WTC11 (cell line): ENCODE measurements at places on chromosomes 5 and 9. TPM values are rescaled to one million over a fixed set of nuclear protein-coding genes. Genes with fewer than 3 reads are reported as not detected.

RAD23B gene
- total RNA-seq = 150 to 180 TPM (median 160 TPM) in 3 replicates

- no peaks in the 10 kb centered on the region for H3K36me3 ChIP-seq
- peaks cover 13% of the 10 kb centered on the region for H3K4me1 ChIP-seq
- H3K4me3 ChIP-seq = no peak overlapping the region
- H3K27me3 ChIP-seq = no peaks in the 10 kb centered on the region
Measured at GRCh38 chr5:89721931-89722330, 687.6 kb downstream of the CETN3 start.

LCP2 gene
- 0.37 to 0.73 TPM (median 0.72 TPM) in 3 replicates for total RNA-seq

GRCh38 chr9:27355166-27355565, 58.2 kb upstream of the EQTN start:
- peaks cover 13% of the 10 kb centered on the region for H3K36me3 ChIP-seq
- no peak overlapping the region for H3K4me3 ChIP-seq
- no peaks in the 10 kb centered on the region; the same call in 1 of the 2 replicates for H3K27me3 ChIP-seq
- no peak for DNase-seq

DNA sequence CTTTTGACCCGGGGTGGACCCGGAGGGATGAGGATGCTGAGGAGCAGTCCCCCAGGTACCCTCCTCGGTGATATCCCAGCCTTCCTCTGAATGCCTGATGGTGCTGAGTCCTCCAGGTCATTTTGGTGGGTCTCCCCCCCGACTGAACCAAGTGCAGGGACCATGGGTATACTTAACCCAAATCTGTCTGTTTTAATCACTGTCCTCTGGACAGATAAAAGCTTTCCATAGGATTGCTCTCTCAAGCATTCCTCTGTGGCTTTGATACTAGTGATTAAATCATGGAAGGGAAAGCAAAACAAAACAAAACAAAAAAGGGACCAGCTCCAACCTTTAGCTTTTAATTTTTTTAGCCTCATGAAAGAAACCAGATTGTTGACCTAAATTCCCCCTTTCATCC, 26.0 kb downstream of the PAPPA start:
- no peaks in the 10 kb centered on the region for H3K36me3 ChIP-seq
- H3K4me1 ChIP-seq = no peaks in the 10 kb centered on the region
- H3K4me3 ChIP-seq = no peak overlapping the region
- no peak overlapping the region for H3K27ac ChIP-seq
- DNase-seq = no peak

- peaks cover 6% of the 10 kb centered on the region; the same call in 1 of the 2 replicates for H3K4me1 ChIP-seq
- no peak overlapping the region for H3K27ac ChIP-seq
- H3K36me3 ChIP-seq = no peaks in the 10 kb centered on the region; the same call in 1 of the 2 replicates
- no peak for DNase-seq
Measured at GRCh38 chr9:94802251-94802650, 75.8 kb downstream of the AOPEP start.
